ENCODE measurements at places on chromosomes 13 and 19. TPM values are rescaled to one million over a fixed set of nuclear protein-coding genes. Genes with fewer than 3 reads are reported as not detected.

DNA sequence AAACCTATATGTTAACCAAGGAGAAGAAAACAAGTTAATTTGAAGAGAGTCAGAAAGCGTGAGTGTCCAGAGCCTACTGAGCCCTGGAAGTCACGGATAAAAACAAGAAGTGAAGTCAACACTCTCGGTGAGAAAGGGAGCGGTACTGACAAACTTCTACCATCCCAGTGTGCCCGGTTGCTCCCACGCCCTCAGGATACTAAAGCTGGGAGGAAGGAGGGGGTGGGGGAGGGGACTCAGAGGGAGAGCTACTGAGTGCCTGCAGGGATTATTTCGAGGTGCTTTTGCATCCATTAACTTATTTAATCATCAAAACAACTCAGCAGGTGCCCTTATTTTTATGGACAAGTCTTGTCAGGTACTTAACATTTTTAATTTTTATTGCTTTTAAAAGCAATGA is 166.2 kb downstream of the ZIC5 start:
- DNase-seq = no peak

DNA sequence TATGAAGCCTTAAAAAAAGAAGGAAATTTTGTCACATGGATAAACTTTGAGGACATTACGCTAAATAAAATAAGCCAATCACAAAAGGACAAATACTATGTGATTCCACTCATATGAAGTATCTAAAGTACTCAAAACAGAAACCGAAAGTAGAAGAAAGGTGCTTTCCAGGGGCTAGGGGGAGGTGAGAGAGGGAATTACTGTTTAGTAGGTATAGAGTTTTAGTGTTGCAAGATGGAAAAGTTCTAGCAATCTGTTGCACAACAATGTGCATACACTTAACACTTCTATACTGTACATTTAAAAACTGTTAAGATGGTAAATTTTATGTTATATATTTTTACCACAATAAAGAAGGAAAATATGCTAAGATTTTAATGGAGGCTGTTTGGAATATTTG is 83.0 kb downstream of the POLR1D start:
- no peak for DNase-seq

- DNase-seq = no peak
Measured at GRCh38 chr13:35470671-35471661, 5.5 kb downstream of the MAB21L1 start.

DNA sequence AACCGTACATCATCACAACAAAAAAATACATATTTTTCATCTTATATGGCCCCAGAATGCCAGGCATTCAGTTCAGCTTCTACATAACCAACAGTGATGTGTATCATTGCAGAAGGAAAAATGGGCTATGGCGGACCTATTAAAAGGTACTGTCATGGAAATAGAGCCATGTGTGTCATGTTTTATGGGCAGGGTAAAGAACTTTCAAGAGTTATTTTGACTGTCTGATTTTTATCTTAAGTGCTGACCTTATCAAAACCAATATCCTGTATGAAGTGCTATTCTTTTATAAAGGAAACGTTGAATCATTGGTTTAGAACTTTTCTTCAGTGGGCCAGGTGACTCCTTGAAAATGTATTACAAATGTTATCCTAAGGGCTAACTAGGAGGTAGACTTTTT is 9.9 kb downstream of the ZNF507 start:
- DNase-seq = no peak

GRCh38 chr13:74444864-74445479 is 310.8 kb upstream of the KLF12 start:
- DNase-seq = no peak

DNA sequence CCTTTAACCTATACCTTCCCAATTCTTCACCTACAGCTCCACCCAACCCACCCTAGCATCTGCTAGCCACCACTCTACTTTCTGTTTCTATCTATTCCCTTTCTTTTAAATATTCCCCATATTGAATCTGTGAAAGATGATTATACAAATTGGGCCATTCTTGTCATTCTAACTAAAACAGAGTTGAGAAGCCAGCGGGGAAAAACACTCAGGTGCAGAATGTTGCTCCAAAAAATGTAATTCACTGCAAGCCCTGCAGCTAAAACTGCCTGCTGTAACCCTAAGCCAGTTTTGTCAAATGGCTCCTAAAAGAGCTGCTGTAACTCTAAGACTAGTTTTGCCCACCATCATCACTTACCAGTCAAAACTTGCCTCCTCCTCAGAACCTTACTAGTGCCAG is 1468.6 kb upstream of the MIR17HG start:
- DNase-seq = no peak

DNA sequence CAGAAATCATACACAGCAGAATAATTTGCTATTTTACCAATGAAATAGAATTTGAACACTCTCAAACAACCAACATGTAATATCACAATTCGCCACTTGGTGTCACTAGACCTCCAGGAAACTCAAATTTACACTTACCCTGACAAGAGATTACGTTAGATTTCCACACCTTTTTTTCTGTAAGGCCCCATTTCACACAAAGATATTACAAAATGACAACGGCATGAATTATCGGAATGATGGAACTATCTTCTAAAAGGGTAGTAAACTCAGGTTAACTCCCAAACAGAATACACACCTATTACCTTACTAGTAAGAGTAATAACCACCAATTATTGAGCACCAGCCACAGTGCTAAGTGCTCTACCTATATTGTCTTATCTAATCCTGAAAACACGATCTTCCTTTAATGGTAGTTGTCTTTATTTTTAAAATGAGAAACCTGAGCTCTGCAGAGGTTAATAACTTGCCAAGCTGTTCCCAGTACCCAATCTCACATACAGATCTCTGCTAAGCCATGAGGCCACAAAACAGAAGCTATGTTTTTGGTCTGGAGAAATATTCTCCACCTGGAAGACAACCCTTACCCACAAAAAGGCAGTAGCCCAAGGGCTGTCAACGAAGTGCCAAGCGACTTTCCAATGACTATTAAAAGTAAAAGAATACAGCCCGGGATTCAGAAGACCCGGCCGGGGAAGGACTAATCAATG is 152.4 kb downstream of the DCLK1 start:
- peak; percentile 42 for DNase-seq

- DNase-seq = no peak
Measured at GRCh38 chr19:5947435-5947834, 30.5 kb downstream of the RANBP3 start.

DNA sequence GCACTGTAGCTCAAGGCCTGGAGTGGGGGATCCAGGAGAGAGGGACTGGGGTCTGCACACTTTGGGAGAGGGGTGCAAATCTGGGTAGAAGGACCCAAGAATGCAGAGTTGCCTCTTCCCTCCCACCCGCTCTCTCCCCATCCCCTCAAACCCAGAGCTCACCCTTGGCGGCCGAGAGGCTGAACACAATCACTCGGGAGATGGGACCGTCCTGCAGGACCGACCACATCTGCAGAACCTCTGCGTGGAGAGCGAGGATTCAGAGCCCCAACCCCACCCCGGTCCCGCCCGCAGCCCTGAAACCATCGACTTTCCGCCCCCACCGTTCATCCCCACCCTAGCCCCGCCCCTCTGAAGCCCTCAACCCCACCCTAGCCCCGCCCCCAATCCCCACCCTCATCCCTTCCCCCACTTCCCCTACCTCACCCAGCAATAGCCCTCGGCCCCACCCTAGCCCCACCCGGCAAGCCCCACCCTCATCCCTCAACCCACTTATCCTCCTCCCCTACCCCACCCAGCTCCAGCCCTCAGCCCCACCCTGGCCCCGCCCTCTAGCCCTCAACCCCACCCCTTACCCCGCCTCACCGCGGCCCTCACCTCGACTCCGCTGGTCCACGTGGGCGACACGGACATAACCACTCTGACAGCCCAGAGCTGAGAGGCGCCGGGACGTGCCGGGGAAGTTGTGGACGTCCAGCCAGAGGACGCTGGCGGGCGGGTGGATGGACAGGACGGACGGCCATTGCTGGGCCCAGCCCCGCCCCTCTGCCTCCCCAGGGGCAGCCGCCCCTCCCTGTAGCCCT is 4.1 kb downstream of the KPTN start:
- DNase-seq = no peak

GRCh38 chr19:43441716-43442115 is 23.7 kb downstream of the LYPD3 start:
- no peak for DNase-seq

DNA sequence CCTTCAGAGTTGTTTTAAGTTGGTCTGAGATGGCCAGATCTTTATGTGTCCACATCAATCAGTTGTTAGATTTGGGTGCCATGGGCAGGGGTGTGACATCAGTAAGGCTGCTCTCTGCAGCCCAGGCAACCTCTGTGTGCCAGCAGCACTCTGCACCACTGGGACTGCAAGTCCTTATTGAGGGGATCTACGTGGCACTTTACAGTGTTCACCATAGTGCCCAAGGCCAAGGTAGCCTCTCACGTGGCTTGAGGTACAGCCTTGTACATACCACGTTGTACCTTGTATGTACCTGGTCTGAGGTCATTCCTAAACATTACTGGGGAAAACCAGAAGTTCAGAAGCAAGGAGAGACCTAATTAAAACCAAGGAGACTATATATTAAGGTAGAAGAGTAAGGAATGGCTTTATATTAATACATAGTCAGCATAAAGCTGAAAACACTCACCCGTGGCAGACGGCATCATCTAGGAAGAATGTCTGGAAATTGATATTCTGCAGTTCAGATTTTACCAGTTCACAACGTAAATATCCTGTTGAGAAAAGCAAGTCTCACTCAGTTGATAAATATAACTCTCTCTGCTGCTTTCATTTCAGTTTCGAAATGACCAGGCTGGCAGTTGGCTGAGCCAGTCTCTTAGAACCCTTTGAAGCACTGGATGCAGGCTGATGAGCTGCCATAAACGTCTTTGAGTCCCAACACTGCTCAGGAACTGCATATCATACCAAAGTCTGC is 128.8 kb downstream of the ZDHHC20 start:
- no peak for DNase-seq

- peak; percentile 28 for DNase-seq
Measured at GRCh38 chr19:37963190-37963936, 56.4 kb downstream of the SIPA1L3 start.

Gene IFNL2
- not detected for total RNA-seq

Gene PRRG2
- 0.82 TPM for total RNA-seq

Gene SPC24
- 63.2 TPM for total RNA-seq

Gene MATK
- total RNA-seq = not detected

Gene IGFL1
- not detected for total RNA-seq

Gene KLHL1
- not detected for total RNA-seq

Gene FGF14
- not detected for total RNA-seq

Gene ATP7B
- 57.4 TPM for total RNA-seq

Gene SHD
- not detected for total RNA-seq

Gene ZIC5
- total RNA-seq = not detected

Data from HepG2 (cell line).